ENCODE measurements at places on chromosomes 6 and 20.

DNA sequence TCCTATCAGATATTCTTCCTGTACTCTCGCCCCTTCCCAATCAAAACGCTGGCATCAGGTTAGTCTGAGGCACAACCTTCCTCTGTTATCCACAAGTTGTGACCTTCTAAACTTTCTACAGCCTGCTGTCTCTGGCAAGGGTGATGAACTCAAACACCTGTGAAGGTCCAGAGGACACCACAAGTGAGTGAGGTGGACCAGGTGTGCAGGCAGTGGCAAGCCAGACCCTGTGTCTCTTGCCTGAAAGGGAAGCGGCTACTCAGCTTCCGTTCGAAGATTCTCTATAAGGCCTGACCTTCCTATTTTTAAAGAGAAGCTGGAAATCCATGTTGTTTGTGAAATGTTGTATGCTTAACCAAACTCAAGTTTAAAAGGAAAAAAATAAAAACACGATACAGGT is 36.8 kb downstream of the GCM1 start:
- no peak for DNase-seq

DNA sequence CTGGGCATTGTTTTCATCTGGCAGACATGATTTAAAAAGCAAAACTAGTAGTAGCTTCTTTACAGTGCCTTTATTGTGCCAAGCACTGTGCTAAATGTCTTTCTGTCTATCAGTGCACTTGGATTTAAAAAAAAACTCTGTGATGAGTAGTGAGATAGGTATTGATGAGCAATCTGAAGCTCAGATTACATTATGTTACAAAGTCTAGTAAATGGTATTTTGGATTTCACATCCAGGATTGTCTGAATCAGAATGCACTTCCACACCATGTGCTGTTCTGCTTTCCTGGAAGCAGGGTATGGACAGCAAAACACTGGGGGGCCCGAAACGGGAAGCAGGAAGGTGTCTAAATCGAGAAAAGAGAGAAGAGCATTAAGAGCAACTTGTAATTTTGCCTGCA is 103.4 kb upstream of the CCN2 start:
- DNase-seq: no peak

GRCh38 chr6:43682724-43683429 is 4.7 kb downstream of the MRPS18A start:
- no peak for DNase-seq

- no peak for DNase-seq
Measured at GRCh38 chr6:123764722-123765121, 38.9 kb upstream of the NKAIN2 start.

DNA sequence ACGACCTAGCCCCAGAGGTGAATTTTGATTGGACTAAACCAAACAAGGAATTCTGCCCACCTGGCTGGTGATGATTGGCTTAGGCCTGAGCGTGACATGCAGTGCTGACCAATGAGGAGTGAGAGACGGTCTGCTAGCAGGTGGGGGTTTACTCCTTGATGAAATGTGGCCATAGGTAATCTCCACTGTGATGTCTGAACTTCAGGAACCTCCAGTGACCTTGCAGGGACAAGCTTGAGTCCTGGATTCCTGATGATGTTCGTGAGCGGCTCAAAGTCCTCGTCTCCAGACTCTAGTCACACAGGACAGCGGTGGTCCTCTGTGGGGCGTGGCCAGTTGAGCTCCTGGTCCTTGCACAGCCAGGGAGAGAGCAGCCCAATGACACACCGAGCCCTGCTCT is 8.4 kb downstream of the VSX1 start:
- DNase-seq: peak; percentile 37

GRCh38 chr20:15638816-15639215 is 934.4 kb downstream of the KIF16B start:
- DNase-seq: no peak

DNA sequence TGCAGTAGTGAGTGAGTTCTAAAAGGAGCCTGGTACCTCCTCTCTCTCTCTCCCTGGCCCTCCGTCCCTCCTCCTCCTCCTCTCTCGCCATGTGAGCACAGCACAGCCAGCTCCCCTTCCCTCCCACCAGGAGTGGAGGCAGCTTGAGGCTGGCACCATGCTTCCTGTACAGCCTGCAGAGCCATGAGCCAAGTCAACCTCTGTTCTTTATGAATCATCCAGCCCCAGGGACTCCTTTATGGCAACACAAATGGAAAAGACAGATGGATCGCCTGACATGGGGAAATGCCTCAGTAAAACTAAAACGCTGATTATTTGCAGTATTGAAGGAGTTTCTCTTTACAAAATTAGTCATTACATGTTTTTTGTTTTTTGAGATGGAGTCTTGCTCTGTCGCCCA is 233.7 kb upstream of the ARID1B start:
- no peak for DNase-seq

- DNase-seq: no peak
Measured at GRCh38 chr20:46582648-46583047, 32.2 kb upstream of the OCSTAMP start.

GRCh38 chr6:17519120-17519519 is 81.0 kb upstream of the FAM8A1 start:
- no peak for DNase-seq

DNA sequence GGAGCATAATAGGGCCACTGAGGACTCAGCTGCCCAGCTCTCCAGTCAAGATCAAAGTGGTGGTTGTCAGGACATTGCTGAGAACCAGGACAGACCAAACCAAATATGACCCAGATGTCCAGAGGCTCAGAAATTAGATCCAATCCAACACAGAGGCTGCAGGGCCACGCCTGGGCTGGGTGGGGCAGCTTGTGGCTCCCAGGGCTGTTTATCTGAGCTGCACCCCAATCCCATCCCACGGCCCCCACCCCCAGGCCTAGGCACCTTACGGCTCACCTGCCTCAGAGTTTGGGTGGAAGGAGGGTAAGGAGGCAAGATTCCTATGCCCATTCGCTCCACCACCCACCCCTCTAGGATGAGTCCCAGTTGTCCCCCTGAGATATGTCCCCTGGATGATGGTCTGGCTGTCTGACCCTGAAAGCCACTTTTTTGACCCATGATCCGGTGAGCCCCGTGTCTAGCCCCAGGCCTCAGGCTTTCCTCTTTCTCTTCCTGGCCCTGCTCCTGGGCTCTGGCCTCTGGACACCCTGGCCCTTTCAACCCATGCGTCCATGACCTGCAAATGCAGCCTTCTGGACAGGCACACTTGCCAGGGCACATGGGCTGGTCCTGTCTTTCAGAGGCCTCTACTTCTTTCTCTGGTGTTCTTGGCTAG is 40.0 kb downstream of the CPXM1 start:
- no peak for DNase-seq

DNA sequence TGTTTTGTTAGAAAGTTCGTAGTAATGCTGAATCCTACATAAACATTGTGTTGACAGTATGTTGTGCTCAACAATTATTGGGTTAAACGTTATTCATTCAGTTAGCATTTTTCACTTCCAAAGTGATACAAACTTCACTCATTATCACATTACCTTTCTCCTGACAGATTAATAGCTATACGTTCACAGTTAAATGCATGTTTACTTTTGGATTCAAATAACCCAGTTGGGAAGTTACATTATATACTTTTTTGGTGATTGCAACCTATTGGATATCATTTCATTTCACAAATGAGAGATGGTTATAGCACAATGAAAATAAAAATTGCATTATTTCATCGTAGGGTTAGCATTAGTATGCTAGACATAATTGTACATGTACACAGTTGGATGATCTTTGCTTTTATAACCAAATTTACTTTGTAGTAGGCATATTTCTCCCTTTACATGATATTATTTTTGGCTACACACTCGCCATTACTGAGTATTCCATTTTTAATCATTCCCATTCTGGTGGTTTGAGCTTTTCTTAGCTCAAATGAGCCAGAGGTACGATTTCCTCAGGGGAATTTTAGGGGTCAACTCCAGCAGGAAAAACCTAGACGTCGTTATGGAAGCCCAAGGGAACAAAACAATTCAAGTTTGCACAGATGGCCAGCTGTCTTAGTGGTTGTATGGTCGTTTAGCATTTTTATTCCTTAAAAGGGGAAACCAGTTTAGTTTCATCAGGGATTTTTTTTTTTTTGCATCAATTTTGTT is 2.1 kb upstream of the HIVEP1 start:
- DNase-seq: no peak

DNA sequence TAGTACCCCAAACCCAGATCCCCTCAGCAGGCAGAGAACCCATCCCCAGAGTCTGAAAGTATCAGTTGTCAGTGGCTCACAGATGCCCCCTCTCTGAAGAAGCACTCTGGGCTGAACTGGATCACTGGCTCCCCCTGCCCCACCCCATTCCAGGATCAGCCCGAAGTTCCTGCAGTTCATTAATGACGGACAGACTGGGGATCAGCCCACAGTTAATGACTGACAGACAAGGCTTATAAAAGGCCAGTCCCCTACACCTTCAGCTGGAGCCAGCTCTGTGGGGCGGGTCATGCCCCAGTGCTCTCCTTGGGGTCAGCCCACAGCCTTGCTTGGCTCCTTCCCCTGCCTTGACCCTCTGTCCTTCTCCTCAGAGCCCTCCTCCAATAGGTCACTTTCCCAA is 21.7 kb downstream of the KIAA1755 start:
- DNase-seq: no peak

DNA sequence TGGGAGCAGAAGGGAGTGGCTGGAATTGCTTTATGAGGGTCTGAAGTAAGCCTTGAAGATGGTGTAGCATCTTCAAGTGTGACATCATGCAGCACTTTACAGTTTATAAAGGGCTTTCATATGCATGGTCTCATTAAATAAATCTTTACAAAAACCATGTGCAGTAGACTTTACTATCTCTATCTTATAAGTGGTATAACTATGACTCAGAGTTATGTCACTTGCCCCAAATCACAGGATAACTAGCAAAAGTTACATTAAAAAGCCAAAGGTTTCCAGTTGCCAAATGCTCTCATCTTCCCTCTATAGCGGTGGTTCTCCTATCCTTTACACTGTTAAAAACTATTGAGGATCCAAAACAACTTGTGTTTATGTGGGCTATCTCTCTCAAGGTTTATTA is 687.7 kb upstream of the MARCKS start:
- no peak for DNase-seq

GRCh38 chr20:42894483-42894882 is 295.2 kb downstream of the PTPRT start:
- DNase-seq: no peak

DNA sequence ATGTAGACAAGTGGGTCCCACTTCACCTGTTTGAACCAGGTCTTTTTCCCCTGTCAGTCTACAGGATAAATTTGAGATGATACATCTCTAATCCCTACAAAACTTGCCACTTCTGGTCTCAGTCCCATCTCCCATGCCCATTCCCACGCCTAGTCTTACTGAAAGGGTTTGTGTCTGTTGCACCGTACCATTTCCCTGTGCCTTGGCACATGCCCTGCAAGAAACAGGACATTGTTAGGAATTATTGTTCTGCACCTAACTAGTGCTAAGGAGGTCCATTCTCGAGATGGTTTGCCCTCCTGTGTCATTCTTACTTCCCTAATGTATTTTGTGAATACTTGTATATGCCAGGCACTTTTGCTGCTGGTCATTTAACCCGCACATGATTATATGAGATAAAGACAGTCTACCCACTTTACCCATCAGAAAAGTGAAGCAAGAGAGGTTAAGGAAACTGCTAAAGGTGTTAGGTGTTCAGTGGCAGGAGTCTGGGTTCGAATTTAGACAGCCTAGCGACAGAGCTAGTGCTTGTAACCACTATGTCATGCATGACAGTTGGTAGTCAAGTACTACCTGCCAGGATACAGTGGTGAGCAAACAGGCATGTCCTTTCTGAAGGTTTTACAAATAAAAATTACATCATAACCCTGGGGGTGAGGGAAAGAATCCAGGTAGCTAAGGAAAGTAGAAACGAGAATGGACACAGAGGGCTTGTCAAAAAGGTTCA is 12.7 kb downstream of the FAM217A start:
- no peak for DNase-seq

GRCh38 chr6:43467752-43468151 is 9.6 kb upstream of the TJAP1 start:
- DNase-seq: no peak

DNA sequence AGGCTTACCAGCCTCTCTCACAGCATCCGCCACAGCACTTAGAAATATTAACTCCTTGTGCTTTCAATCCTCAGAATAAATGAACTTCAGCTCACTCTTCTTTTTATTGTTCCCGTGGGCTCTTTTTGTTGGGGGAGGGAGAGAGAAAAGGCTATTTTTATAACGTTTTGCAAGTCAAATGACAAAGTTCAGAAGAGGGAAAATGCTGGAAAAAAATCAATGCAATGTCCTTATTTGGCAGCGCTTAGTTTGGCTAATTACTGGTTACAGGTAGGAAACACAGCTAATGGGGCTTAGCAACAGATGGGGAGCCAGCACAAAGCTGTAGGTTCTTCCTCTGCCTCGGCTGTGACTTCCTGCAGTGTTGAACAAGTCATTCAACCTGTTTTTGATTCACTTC is 1067.0 kb upstream of the MAP3K7 start:
- no peak for DNase-seq

DNA sequence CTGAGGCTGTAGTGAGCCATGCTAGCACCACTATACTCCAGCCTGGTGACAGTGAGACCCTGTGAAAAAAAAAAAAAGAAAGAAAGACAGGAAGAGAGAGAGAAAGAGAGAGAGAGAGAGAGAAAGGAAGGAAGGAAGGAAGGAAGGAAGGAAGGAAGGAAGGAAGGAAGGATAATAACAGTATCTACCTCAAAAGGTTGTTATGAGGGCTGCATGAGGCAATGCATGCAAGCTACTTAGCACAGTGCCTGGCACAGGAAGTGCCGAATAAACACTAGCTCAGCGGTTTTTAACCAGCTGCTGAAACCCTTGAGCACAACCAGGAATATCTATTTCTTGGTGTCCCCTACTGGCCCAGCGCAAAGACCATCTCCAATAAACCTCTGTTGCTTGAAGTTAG is 62.3 kb upstream of the TBC1D7 start:
- DNase-seq: no peak

GRCh38 chr6:134094441-134094840 is 42.0 kb upstream of the SLC2A12 start:
- DNase-seq: no peak

DNA sequence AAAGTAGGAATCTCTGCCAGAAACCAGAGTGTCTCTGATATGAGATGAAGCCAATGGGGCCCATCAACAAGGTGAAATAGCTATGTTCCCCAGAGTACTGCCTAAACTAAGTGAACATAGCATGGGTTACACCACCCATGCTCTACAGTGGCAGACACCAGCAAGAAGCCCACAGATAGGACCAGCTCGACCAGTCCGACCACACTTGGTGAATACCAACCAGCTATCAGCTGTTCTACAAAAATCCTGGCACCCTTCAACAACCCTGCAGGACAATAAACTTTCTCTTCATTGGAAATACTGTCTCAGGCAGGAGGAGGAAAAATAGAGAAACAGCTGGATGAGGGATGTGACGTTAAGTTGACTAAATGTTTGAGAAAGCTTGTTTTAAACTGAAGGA is 311.4 kb downstream of the EPM2A start:
- DNase-seq: no peak

- DNase-seq: no peak
Measured at GRCh38 chr20:41408156-41408794, 41.7 kb upstream of the EMILIN3 start.

GRCh38 chr6:2460216-2460745 is 214.9 kb upstream of the GMDS start:
- DNase-seq: no peak

GRCh38 chr6:154909821-154910220 is 85.3 kb upstream of the TIAM2 start:
- DNase-seq: no peak
